ENCODE measurements at places on chromosomes 1 and 21. TPM values are rescaled to one million over a fixed set of nuclear protein-coding genes. Genes with fewer than 3 reads are reported as not detected.
A peak's percentile ranks its signal among the peaks of the same experiment; 100 is the strongest.

Gene GJA5
- total RNA-seq = under 0.01 TPM

Gene PRELP
- total RNA-seq = under 0.01 TPM

Gene SSR2
- total RNA-seq = 386 TPM

GRCh38 chr1:21956720-21957552 is 19.8 kb upstream of the HSPG2 start:
- DNase-seq = peak; percentile 24

- DNase-seq = peak; percentile 73
Observed at GRCh38 chr1:214584805-214585766, 17.9 kb upstream of the CENPF start.

- DNase-seq = no peak
Observed at GRCh38 chr1:227735539-227736285, 477 bp downstream of the SNAP47 start.

GRCh38 chr1:151851886-151852285 is 1.6 kb downstream of the THEM5 start:
- no peak for DNase-seq

Gene LRRC53
- not detected for total RNA-seq

DNA sequence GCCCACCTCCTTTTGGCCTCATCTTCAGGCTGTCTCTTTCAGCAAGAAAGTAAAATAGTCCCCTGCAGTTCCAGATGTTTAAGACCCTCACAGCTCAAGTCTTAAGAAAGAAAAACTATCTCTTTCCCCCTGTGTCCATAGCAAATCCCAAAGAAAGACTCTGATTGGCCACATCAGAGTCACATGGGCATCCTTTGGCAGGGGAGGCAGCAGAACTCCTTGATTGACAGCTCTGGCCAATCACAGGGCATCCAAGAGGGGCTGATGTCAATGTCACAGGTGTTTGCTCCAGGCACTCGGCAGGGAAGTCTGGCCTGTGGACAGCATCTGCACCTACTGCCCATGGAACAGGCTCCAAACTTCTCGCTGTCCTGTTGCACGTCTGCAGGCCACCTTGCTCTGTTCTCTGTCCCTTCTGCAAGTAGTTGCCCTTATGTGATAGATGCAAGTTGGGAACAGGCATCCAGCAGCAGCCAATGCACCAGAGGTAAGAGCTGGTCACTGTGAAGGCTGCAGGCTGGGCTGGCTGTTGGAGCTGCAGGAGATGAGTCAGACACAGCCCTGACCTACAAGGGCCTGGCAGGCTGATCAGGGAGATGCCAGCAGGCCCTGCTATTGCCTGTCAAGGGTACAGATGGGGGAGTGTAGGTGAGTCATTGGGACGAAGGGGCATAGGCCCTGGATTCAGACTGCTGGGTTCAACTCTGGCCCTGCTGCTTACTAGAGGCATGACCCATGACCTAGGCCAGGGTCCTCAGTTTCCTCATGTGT is 96.8 kb upstream of the TMEM51 start:
- DNase-seq = peak; percentile 12

GRCh38 chr21:21662776-21663175 is 664.6 kb downstream of the NCAM2 start:
- DNase-seq = no peak

GRCh38 chr21:34204481-34205439 is 131.4 kb downstream of the MRPS6 start:
- DNase-seq = no peak

DNA sequence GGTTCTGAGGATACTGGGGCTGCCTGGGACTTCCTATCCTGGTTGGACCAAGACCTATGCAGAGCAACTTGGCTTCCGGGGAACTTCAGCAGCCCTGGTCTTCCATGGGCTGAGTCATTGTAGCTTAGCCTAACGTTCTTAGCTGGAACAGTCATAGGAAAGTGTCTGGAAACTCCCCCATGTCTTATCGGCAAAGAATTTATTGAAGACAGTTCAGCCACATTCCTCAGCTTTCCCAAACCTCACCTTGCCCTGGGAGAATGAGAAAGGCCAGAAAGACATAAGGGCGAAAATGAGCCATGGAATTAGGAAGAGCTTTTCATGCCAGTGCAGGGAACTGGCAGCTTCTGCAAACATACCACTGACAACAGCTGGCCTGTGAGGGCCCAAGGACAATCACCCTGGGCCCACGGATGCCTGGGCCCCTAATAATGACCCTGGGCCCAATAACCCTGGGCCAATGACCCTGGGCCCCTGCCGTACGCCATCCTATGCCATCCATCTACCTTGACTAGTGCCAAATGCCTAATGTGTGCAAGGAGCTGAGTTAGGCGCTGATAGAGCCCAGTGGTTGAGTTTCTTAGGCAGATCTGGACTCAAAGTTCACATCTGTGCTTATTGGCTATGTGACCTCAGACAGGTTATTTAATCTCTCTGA is 114.4 kb upstream of the GADD45A start:
- DNase-seq = peak; percentile 88

Gene TMEM269
- under 0.01 TPM for total RNA-seq

Gene PHTF1
- 36.4 TPM for total RNA-seq

Gene DAB1
- total RNA-seq = not detected

DNA sequence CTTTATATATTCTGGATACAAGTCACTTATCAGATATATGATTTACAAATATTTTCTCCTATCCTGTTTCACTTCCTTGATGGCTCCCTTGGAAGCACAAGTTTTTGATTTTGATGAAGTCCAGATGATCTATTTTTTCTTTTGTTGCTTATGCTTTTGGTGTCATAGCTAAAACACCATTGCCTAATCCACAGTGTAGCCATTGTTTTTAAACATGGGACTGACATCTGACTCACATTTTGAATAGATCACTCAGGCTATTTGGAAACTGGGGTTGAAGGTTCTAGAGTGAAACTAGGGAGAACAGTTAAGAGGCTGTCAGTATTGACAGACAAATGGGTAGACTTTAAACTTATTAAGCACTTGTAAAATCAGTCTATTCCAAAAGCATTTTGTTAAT is 16.6 kb downstream of the AK4 start:
- peak; percentile 53 for DNase-seq

- DNase-seq = no peak
Observed at GRCh38 chr1:162305969-162306368, 70.7 kb downstream of the SPATA46 start.

GRCh38 chr1:9816199-9816598 is 7.6 kb downstream of the CLSTN1 start:
- peak; percentile 36 for DNase-seq

- DNase-seq = no peak
Observed at GRCh38 chr1:209791920-209792319, 7.6 kb upstream of the C1orf74 start.

Gene PLA2G4A
- total RNA-seq = 12.1 TPM

- DNase-seq = no peak
Observed at GRCh38 chr1:155527677-155528076, 34.9 kb downstream of the ASH1L start.

Gene ECM1
- total RNA-seq = 24.5 TPM

Gene LAX1
- total RNA-seq = under 0.01 TPM

DNA sequence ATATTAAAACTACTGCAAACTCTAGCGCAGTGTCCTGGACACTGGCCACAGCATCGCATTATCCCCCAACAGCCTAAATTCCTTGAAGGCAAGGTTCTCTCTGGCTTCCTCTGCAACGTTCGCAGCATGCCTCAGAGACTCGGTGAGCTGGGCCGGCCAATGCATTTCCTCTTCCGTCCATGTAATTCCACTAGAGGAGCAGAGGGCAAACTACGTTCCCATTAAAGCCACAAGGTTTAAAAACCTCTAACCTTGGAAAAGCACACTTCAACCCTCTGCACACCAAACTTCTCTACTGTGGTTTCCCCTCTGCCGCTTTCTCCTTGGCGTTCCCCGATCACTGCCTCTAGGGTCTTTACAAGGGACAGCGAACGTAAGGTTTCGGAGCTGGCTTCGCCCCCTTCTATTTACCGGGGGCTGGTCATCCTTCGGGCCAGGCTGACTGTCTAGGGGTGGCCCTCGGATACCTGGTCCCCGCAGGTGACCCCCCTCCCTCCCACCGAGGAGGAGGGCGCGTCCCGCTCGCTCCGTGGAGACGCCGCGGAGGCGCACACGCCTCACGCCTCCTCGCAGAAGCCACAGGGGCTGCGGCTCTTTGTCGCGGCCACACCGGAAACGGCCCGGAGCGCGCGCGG is 456 bp upstream of the SMYD2 start:
- DNase-seq = peak; percentile 39

DNA sequence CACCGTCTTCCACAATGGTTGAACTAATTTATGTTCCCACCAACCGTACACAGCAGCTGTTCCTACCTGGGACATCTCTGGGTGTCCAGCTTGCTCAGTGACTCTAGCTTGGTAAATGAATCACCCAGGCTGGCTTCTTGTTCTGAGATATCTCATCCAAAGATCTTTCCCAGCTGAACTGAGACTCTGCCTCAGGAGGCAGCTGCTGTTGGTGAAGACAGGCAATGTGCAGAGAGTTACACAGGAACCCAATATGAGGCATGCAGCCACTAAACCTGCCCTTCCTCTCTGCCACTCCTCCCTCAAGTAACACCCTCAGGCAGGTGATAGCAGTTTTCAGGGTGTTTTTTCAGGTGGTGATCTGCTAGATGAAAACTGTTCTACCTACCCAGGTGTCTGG is 14.0 kb upstream of the FOXO6 start:
- DNase-seq = no peak

DNA sequence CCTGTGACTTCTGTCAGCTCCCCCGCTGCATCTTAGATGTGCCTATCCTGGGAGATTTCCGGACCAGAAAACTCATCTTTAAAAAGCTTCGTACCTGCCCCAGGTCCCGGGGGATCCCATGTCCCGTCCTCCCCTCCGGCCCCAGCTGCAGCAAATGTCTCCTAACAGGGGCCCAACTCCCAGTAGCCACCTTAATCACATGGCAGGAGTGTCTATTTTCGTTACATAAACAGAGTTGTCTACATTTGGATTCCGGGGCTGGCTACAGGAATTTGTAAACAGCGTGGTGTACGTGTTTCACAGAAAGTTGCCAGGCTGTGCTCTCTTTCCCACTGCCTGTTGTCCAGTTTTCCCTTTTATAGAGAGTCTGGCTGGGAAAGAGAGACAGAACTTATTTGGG is 17.9 kb upstream of the KCNE2 start:
- DNase-seq = peak; percentile 84

Gene HNRNPR
- total RNA-seq = 80.5 TPM

DNA sequence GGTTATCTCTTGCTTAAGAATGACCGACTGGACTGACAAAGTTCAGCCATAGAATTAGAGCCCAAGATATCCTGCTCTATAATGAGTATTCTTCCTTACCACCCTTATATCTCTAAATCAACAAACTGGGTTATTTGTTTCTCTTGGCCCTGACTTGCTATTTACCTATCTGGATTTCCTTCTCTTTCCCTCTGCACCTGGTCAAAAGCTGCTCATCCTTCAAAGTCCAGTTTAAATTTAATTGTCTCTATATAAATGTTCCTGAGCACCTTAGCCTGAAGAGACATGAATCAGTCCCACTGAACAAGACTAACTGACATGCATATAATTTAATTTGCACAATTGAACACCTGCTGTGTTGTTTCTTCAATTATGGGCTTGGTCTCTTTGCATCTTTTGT is 127.1 kb upstream of the KCNJ15 start:
- DNase-seq = no peak

Gene SPRR2E
- total RNA-seq = not detected

- no peak for DNase-seq
Observed at GRCh38 chr1:219460081-219460895, 152.6 kb downstream of the ZC3H11B start.

Gene IGSF21
- not detected for total RNA-seq

Gene CCDC30
- total RNA-seq = 0.97 TPM

DNA sequence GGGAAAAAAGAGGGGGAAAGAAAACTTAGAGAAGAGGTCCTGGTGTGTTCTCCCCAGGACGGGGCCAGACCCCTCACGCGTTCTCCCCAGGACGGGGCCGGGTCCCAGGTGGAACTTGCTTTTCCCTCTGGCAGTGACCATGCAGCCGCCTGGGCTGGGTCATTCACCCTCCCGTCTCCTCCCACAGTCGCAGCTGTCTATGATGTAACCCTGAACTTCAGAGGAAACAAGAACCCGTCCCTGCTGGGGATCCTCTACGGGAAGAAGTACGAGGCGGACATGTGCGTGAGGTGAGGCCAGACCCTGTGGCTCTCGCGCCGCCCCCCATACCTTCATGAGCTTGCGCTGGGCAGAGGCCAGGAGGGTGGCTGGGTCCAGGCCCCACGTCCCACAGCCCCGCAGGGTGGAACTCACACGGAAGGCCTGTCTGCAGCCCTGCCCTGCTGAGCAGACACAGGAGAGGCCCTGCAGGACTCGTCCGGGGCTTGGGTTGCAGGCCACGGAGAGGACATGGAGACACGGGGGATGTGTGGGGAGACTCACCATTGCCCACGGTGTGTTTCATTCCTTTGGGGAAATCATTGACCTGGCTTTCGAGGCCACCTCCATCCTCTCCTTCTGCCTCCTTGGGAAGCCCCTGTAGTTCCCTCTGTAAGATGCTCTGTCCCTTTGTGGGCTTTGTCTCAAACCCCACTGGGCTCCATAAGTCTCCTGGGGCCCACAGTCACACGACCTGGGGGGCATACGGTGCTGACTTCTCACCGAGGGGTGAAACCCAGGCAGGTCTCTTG is 40.7 kb upstream of the TRAPPC10 start:
- DNase-seq = peak; percentile 34

DNA sequence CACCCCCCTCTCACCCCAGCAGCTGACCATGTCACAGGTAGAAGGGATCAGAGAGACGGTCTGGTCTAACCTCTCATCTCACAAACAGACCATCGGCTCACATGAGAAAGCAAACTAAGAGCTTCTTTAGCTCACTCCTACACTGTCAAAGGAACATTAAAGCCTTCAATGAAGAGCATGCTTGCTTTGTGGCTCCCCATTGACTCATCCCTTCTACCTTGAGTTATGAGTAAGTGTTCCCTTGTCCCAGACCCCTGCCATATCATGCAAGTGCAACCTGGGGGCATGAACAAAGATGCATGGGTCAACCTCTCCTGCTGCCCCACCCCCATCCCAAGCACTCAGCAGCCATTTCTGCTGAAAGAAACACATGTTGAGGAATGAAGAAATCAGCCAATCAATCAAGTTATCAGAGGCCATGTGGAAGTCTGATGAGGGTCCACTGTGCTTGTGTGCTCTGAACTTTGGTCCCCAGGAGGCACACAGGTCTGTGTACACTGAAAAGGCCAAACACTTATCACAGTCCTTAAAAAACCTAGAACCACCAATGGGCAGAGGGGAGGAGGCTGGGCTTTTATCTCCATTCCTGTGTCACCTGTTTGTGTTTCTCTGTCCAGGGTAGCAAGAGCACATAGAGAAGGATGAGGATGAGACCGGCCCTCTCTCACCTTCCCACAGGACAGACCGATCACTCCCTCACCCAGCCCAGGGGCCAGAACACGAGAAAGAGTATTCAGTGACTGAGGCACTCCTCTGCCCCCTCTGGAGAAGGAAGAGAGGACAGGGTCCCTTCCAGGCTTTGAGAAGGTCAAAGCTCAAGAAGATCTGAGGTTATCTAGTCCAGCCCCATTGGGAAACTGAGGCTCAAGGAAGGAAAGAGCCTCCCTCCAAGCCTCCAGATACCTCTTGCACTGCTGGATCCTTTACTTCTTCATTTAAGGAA is 9.5 kb downstream of the ETNK2 start:
- no peak for DNase-seq

Gene ITSN1
- total RNA-seq = 43.2 TPM
